Activated T-cell treated with anti-CD3 and anti-CD28 coated beads, Interleukin-2, amount 50 U/mL, for 4 hours (primary cell): ENCODE measurements at places on chromosomes 7 and 10. TPM values are rescaled to one million over a fixed set of nuclear protein-coding genes. Genes with fewer than 3 reads are reported as not detected.

The CYP2E1 gene
- 1.1 TPM for total RNA-seq

The PRKG1 gene
- not detected for total RNA-seq

The NCF1 gene
- 1.1 TPM for total RNA-seq

GRCh38 chr7:158685693-158686092 lies 18.9 kb downstream of the NCAPG2 start:
- DNase-seq, result no peak

GRCh38 chr10:12828736-12829135 lies 172.8 kb downstream of the CCDC3 start:
- DNase-seq, result no peak
